Hematopoietic multipotent progenitor cell treated with erythropoietin and hydrocortisone succinate and interleukin-3 and kit ligand, for 4 days (in vitro differentiated cells): ENCODE measurements at places on chromosomes 11 and 22.
A peak's percentile ranks its signal among the peaks of the same experiment; 100 is the strongest.

DNA sequence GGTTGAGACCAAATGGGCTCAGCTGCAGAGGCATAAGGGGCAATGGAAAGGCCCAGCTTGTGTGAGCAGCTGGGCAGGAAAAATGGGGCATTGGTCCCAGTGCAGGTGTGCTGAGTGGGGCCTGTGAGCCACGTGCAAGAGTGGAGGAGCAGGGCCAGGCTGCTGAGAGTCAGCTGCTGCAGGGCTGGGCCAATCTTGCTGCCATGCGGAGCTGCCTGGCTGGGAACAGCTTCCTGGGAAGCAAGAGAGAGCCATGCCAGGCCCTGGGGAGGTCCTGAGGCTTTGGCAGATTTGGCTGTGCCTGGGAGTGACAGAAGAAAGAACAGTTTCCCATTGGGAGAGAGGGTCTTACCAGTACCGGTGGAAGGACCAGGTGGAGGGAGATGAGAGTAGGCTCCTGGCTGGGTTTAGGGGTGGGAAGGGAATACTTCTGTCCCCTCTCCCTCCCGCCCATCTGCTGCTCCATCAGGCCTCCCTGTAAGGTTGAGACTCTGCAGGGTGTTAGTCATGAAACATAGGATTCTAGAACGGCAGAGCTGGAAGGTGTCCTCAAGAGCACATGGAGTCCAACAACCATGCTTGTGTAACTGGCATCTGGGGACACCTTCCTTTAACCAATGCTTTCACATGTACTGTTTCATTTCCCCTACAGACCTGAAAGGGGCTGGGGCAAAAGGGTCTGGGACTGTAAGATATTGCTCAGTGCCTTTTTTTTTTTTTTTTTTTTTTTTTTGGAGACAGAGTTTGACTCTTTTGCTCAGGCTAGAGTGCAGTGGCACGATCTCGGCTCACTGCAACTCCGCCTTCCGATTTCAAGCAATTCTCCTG, 10.4 kb downstream of the SEPTIN3 start:
- DNase-seq: no peak

DNA sequence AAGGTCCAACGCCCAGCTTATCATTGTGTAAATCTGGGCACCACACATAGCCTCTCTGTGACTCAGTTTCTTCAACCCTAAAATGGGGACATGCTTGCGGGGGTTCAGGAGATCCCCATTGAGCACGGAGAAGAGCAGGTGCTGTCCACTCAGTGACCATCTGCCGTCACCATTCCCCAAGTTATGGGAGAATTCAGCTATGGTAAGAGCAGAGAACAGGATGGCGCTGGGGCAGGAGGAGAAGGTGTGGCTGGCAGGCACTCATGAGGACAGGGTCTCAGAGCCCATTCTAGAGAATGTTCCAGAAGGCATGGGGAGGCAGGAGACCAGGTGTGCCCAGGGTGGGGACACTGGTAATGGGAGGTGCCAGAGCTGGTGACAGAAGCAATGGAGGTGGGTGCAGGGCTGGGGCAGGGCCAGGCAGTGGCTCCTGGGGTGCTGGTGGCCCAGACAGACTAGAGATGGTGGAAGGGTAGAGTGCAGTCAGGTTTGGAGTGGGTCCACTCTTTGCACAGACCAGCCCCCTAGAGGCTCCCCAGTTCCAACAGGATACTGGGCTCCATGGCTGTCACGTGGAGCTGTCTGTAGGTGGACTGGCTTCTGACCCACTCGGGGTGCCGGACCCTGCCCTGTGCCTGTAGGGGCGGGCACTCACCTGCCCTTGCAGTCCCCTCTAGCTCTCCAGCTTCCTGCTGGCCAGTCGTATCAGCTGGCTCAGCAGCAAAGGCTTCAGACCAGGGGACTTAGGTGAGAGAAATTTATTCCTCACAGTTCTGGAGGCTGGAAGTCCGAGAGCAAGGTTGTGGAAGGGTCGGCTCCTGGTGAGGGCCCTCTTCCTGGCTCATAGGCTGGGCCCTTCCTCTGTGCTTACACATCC, 84.7 kb downstream of the CDKN1C start:
- no peak for DNase-seq

DNA sequence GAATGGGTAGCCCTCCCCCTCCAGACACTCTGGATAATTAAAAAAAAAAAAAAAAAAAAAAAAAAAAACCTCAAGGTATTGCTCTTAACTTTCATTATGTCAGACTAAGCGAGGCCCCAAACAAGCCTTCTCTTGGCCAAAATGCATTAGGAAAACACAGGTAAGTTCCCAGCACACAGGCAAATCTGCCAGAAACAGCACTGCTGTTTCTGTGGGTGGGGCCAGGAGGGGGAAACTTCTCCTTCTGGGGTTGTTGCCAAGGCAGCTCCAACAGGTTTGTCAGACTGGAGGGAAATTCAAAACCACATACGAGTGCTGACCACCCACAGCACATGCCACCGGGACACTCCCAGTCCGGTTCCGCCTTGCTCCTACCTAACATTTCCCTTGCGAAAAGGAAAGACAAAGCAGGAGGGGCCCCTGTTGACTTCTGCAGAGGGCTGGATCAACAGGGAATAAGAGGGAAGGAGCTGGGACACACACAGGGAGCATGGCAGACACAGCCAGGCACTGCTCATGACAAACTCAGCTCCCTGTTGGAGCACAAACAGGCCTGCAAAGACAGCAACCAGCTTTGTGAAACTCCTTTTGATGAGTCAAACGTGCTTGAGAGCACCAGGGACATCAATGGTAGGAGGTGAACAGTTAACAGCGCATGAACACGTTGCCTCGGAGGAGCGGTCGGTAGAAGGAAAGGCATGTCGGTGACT, 55.0 kb downstream of the MYH9 start:
- peak; percentile 85 for DNase-seq

GRCh38 chr22:45977551-45978274, 751 bp upstream of the WNT7B start:
- DNase-seq: no peak

DNA sequence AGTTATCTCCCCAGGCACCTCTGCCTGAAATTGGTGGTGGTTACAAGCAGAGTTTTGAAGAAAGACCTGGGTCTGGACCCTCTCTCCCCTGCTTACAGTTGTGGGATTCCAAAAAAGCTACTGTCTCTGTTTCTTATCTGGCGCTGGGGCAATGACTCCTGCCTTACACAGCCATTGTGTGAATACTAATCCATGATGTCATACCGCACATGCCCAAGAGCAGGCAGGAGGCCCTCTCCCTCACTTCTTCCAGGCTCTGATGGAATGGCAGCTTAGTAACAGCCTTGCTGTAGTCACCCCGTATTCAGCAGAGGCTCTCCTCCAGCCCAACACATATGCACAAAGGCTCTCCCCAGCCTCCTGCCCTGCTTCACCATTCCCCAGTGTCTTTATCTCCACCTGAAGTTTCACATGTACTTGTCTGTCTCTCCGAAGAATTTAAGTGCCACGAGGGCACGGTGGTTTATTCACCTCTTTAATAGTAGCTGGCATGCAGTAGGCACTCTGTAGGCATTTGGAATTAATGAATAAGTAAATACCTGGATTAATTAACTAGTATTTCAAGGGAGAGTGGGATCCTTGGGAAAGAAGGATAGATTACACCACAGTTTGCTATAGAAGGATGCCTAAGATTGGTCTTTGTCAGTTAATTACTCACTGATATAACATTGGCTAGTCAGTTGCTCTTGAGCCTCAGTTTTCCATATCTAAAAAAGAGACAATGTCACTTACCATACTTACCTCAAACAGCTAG, 165.6 kb downstream of the ETS1 start:
- no peak for DNase-seq

- no peak for DNase-seq
Observed at GRCh38 chr11:40207416-40207815, 1252.0 kb downstream of the LRRC4C start.

GRCh38 chr11:6315811-6316425, 4.4 kb downstream of the CAVIN3 start:
- DNase-seq: peak; percentile 87

GRCh38 chr11:123630126-123630608, 24.3 kb downstream of the SCN3B start:
- DNase-seq: no peak

DNA sequence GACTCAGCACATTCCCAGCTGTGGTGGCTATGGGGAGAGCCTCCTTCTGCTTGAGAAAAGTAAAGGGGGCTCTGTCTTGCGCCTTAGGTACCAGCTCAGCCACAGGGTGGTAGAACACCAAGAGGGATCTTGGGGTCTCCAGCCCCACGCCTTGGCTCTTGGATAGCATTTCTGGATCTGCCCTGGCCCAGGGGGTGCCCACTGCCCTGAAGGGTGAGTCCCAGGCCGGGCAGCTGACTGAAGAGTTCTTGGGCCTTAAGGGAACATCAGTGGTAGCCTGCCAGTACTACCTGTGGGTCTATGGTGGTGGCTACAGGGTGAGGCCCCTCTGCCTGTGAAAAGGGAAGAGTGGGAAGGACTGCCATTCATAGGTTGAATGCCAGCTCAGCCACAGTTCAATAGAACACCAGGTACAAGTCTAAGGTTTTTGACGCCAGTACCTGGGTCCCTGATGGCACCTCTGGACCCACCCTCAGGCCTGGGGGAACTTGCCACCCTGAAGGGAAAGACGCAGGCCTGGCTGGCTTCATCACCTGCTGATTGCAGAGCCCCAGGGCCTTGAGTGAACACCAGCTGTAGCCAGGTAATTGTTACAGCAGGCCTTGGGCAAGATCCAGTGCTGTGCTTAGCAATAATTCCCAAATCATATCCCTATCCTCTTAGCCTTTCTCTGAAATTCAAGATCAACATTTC, 3.9 kb downstream of the CWF19L2 start:
- DNase-seq: no peak

DNA sequence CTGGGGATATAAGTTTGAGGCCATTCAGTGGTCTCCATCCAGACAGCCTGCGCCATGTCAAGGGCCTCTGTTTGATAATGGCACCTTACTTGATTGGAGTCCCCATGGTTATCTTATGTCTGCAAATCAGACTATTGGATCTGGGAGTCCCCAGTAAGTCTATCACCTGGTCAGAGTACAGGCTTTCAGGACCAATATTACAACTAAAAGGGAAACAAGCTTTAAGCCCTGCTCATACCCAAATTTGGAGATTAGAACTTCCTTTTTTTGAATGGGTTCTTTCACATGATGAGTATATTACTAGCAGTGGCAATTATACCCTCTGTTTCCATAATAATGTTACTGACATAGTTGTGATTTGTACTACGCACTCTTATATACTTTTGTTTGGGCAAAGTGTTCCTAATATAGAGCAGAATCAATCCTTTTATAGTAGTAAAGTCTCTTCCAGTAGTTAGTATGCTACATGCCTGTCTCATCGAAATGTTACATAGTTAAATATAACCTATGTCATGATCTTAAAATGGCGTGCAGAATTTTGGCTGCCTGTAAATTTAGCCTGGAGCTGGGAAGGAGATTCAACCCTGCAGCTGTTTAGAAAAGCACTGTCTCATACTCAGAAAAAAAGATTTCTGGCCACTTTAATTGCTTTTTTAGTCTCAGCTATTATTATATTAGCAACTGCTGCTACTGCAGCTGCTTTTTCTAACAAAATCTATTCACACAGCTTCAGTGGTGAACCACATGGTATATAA, 4.9 kb downstream of the MS4A15 start:
- no peak for DNase-seq

DNA sequence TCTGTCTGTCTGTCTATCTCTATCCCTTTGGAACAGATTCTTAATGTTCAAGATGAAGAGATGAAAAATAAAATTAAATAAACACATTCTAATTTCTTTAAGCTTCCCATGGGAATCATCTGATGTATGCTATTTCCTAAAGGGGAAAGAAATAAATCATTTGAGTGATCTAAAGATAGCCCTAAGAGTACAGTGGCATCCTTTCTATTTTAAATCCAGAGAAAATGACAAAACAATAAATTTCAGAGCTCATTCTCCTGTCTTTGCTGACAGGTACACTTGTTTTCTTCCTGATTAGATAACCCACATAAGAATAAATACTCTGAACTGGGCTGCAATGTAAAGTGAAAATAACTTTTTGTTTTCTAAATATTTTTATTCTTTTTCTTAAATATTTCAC, 550.4 kb downstream of the JRKL start:
- no peak for DNase-seq

DNA sequence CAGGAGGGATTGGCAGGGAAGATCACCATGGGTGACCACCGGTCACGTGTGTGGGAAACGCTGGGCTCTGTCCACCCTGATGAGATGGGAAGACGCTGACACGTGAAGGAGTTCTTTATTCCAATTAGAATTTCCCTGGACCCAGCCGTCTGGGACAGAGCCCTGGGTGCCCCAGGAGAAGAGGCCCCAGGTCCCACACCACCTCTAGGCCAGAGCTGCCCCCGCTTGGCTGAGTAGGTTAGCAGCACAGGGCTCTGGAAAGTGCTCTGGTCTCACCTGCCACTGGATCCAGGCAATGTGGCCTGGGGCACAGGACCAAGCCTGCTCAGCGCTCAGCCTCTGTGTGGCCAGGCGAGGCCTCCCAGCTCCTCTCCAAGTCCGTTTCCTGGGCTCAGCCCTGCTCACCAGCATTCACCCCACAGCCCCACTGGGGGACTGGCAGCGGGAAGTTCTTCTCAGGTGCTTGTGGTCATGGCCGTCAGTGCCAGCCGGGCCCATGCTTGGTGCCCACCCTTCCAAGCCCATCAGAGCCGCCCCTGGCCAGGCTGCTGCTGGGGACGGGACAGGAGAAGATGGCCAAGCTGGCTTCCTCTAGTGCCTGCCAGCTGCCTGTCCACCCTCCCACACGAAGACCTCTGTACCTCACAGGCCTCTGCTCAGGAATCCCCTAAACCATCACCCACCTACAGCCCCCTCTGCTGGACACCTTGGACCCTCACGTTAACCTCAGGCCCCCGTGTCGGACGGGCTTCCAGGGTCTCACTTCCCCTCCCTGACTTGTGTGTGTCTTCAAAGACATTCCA, 62.5 kb upstream of the FGF3 start:
- no peak for DNase-seq

DNA sequence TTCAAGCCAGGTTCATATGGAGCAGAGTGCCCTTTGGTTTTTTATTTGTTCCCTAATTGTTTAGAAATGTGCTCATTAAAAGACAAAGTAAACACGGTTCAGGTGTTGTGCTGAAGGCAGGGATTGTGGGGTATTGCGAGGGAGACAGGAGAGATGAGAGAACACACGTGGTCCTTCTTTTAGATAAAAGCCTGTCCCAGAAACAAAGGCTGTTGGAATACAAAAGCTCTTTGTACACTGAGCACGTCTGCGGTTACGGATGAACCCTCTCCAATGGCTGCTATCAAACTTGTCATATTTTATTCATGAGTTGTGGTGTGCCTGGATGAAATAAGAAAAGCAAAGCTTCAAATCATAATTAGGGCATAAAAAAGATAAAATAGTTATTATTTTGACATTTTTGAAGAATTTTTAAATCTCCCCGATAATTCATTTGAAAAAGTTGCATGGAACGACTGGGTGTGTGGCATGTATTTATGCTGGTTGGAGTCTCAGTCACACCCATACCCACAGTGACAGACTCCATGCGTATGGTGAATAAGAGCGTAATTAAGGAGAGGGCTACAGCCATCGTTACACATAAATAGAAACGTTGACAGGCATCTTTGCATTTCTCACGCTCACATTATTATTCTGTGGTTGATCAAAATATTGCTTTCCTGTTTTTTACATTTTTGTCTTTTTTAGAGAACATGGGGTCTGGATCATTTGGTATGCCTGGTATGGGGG, 92.9 kb downstream of the NELL1 start:
- DNase-seq: no peak

GRCh38 chr11:104163100-104164027, 583 bp downstream of the PDGFD start:
- DNase-seq: peak; percentile 49

GRCh38 chr11:95229993-95230809, 801 bp downstream of the SESN3 start:
- peak; percentile 48 for DNase-seq

- no peak for DNase-seq
Observed at GRCh38 chr11:133895061-133895479, 49.8 kb upstream of the SPATA19 start.
